ENCODE measurements at places on chromosomes 7 and 10.

DNA sequence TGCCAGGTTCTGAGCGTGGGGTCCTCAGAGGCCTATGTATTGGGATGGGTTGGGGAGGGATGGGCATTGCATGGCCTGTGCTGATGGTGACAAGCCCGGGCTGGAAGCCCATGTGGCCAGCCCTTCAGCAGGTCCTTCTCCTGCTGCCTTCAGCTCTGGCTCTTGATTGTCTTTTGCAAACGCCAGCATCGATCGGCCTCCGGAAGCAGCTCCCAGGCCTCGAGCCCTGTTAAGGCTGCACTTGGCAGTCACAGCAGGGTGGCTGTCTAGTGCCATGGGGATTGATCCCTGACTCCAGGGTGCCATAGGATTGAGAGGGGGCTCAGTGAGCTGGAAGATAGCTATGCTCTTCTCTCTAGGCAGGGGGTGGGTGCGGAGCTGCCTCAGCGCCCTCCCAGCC is 51.4 kb downstream of the CDH23 start:
- no peak for DNase-seq

GRCh38 chr7:158825628-158826289 is 3.5 kb downstream of the ESYT2 start:
- DNase-seq: no peak

DNA sequence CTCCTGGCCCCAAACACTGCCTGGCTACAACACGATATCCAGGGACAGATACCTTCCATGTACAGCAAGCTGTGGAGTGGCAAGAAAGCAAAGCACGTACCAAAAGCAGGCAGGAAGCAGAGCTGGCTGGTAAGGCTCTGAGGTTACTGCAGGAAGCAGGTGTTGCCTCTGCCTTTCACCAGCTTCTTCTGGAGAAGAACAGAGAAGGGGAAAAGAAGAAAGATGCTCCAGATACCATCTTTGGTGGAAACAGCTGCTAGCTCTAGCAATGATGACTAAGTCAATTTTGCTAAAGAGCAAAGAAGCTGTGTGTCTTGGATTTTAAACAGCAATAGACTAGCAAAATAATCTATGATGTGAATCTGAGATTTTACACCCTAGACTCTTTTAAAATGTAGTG is 34.9 kb upstream of the PRSS1 start:
- DNase-seq: no peak

DNA sequence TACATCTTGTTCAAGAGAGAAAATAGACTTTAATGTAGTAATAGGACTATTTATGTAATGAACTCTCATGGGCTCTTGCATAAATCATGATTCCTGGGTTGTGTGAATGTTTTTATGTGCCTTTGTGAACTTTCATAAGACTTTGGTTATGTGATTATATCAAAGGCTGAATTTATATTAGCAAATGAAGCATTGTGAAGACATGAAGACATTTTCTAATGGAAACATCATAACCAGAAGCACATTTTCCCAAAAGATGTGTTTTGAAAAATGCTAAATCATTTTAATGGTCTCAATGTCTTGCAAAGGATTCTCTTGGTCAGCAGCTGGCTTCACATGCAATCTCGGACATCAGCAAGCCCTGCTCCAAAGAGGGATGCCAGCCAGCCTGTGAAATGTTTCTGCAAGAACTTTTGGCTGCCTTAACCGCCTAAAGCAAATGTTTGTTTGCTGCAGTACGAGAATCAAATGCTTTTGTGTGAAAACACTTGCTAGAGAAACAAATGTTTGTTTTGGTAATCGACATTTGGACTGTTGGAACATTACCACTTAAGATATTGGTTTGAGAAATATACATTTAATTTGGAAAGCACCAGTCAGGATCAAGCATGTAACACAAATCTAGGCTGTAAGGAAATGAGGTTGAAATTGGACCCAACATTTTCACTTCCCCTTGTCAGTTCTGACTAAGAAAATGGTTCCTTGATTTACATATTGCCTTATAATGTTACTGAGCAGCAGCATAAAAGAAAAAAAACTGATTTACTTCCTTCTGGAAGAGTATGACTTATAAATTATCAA is 102.1 kb downstream of the RTKN2 start:
- peak; percentile 74 for DNase-seq

GRCh38 chr7:71171476-71171875 is 39.5 kb downstream of the GALNT17 start:
- DNase-seq: no peak

GRCh38 chr7:3705258-3705657 is 404.2 kb downstream of the SDK1 start:
- no peak for DNase-seq

- no peak for DNase-seq
Observed at GRCh38 chr10:133400624-133401424, 6.9 kb downstream of the MTG1 start.

- DNase-seq: no peak
Observed at GRCh38 chr7:45968856-45969541, 47.9 kb upstream of the IGFBP3 start.

DNA sequence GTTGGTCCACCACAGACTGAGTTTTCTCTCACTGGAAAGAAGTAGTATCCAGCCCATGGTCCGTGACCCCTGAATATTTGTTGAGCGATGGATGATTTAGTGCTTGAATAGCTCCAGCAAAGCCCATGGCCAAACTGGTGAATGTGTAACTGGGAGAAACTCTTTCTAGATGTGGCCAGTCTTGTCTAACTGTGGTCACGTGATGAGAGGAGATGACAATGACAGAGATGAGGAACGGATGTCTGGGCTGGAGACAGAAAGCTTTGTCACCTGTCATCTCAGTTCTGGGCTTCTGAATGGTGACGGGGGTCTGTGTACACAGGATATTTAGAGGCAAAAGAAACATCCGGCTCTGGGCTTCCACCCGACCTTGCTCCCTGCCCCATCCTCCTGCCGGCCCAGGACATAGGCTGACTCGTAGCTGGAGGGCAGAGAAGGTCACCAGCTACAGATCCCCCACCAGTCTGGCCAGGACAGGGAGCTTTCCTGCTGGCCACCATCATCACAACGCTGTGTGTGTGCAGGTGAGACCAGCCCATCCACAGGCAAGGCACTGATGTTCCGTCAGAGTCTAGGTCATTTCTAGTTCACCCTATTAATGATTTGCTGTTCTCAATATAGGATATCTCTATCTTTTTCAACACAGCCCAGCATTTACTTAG is 152.5 kb upstream of the TNS3 start:
- DNase-seq: no peak

DNA sequence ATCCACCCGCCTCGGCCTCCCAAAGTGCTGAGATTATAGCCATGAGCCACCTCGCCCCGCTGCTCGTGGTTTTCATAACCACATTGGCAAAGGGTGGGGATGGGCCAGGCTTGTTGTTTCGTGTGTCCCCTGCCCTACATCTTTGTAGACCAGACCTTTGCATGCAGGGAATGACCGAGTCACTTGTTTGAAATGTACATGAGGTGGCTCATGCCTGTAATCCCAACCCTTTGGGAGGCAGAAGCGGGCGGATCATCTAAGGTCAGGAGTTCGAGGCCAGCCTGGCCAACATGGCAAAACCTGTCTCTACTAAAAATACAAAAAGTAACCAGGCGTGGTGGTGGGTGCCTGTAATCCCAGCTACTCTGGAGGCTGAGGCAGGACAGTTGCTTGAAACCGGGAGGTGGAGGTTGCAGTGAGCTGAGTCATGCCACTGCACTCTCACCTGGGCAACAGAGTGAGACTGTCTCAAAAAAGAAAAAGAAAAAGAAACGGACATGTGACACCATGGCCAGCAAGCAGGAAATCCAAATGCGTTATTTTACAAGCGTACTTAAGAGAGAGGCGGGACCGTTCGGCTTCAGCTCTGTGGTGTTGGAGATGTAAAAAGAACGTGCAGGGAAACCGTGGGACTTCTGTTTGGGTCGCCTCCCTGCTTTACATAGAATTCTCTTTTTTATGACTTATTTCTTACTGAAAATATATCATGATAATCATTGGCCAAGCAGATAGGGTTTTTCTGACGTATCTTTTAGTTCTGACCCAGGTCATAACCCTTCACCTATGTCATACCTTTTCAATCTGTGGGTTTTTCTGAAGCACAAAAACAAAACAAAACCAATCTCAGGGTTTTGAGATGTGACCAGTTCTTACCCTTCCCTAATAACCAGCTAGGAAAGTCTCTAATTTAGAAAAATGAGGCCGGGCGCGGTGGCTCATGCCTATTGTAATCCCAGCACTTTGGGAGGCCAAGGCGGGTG is 45.1 kb downstream of the WIPI2 start:
- DNase-seq: peak; percentile 50

DNA sequence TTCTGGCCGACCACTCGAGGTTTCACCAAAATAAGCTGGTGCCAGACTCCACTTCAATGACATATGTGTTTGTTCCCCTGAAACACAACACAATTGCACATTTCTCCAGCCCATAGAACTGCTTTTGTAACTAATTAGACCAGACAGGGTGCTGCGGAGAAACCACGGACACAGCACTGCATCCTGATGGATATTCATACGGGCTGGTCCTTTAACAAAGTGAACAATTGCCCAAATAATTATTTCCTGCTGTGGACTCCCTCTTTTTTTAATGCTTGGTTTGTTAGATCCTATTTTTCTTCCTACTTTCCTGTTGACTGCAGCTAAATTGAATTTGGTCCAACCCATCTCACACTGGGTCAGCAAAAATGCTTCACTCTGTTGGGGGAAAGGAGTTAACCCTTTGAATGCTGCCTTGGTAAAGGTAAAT is 198.6 kb upstream of the BMPER start:
- DNase-seq: no peak

GRCh38 chr7:118080947-118081346 is 103.0 kb upstream of the LSM8 start:
- DNase-seq: no peak

- DNase-seq: no peak
Observed at GRCh38 chr7:75957021-75957736, 37.2 kb downstream of the TMEM120A start.

GRCh38 chr7:107527196-107527595 is 36.5 kb downstream of the COG5 start:
- no peak for DNase-seq

DNA sequence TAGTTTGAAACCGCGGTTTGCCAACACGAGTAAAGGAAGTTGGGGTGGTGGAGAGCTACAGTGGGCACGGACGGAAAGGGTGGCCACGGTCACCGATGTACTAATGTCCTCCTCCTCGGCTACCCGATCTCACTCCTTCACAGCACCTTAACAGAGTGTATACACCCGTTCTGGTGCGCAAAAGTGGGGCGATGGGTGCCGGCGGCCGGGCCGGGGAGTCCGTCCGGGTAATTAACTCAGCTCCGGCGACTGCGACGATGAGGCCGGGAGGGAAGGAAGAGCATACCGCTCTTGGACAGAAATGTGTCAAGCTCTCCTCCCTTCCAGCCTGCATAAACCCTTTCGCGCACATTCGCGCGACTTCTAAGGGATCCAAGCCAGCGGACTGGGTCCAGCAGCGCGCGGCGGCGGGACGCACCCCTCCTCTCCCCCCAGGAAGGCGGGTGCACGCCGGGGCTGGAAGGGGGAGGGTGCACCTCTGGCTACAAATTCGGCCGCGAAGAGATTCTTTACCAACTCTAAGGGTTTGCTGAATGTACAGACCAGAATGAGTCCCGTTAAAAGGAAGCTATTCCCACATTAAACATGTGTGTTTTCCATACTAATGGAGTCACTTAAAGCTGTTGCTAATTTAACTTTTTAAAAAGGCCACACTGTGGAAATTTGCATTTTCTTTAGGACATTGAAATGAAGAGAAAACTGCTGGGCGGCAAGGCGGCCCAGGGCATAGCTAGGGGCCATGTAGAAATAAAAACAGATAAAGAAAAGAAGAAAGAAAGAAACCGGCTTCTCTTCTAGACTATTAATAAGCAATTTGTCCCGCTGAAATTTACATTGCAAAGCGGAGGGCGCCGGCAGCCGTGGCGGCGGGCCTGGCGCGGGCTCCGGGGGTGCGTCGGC is 6.6 kb upstream of the EBF3 start:
- DNase-seq: peak; percentile 47

- no peak for DNase-seq
Observed at GRCh38 chr7:149604521-149604920, 106.9 kb upstream of the ZNF746 start.

DNA sequence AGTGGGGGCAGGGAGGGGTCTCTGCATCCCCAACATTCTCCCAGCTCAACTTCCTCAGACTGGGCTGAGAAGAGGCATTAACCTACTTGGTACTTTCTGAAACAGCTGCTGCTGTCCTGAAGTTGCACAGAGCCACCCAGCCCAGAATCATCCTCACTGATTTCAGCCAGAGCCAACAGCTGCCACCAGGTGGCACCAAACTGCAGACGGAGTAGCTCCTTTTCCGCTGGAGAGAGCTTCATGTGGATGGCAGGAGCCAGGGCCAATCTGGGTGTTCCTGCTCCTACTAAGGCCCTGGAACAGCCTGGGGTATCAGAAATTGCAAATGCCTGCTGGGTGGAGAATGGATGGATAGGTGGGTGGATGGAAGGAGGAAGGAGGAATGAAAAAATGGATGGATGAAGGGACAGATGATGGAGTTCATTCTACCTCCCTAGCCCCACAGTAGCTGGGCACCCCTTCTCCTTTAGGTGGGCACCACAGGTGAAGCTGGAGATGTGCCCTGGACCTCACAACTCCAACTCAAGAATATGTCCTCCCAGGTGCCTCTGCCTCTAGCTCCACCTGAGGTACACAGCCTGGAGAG is 11.8 kb upstream of the DRGX start:
- peak; percentile 60 for DNase-seq

DNA sequence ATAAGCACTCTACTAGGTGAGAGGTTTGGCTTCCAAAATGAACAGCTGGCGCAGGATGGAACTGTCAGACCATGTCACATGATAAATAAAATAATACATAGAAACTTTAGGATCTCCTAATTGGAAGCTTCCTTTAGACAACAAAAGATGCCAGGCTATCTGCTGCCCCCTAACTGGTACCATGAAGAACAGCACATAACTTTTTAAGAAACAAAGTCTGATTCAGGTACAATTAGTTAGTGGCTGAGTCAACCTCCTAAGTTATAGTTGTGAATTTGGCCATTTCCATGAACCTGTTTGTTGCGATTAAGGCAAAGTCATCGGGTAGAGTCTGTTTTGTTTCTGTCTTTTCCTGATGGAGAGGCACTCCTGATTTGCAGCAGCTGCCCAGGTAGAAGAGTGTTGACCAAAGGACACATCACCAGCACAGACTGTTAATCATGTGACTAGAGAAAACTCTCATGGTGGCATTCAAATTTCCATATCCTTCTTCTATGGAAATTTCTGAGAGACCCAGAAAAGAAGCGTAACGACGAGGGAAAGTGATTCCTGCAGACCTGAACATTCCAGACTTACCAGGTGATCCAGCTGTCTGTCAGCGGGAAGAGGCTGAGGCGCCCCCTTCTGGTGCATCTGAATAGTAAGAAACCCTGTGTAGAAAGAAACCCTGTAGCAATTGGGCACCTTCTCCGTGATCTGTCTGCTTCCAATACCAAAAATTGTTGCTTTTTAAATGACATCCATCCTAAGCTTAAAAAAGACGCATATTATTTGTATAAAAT is 8.6 kb upstream of the INHBA start:
- peak; percentile 45 for DNase-seq

GRCh38 chr7:36057323-36057722 is 95.7 kb upstream of the EEPD1 start:
- no peak for DNase-seq

DNA sequence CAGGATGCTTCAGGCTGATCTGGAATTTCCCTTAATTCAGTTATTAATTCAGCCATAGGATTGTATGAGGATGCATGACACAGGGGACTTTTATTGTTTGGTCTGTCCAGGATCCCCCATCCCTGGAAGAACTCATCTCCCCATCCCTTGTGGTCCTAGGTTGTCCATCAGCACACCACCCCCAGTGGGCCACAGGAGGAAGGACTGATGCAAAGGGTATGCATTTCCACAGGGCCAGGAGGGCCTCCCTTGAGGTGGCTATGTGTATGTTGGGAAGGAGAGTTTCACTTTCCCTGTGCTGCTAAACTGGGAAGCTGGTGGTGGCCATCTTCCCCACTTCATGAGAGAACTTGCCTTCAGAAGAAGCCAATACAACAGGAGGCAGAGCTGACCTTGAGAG is 44.6 kb upstream of the GRB10 start:
- DNase-seq: no peak

All from foreskin fibroblast (primary cell).